ENCODE measurements at places on chromosomes 5 and 9.

DNA sequence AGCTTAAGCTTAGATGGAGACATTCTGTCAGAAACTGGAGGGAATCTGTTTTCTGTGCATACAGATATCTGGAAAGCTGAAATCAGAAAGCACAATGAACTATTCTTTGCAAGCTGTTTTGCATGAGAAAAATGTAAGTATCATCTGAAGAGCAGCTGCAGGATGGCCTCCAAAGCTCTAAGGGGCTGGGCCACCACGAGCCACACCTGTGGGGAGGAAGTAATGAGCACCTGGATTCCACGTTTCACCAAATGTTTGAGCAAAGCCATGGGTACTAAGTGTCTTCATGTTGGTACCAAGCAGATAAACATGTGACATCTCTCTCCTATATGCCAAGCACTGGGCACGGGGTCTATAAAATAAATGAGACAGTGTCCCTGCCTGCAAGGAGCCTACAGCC is 199.3 kb downstream of the TTLL11 start:
- DNase-seq, result no peak

GRCh38 chr9:38437193-38437823 is 13.1 kb upstream of the IGFBPL1 start:
- peak; percentile 46 for DNase-seq

- DNase-seq, result no peak
These were observed 77.7 kb upstream of the GNA14 start for GRCh38 chr9:77725820-77726219.

- no peak for DNase-seq
These were observed 1.8 kb upstream of the PPARGC1B start for GRCh38 chr5:149728303-149728702.

DNA sequence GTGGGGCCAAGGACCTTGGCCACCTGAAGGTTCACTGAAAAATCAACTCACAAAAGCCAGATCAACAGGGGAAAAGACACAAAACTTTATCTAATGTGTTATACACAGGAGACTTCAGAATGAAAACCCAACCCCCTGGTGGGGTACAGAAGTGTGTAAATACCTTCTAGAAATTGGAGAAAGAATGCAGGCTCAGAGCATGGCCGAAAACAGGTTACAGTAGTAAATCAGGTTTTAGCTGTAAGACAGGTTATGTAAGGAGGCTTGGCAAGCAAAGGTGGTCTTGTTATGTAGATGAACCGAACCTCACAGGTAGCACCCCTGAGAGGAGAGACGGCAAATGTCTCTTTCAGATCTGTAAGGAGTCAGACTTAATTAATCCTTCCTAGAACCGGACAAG is 10.0 kb downstream of the CEMIP2 start:
- no peak for DNase-seq

- no peak for DNase-seq
These were observed 316.8 kb downstream of the BRINP1 start for GRCh38 chr9:119052339-119053030.

GRCh38 chr5:78612227-78613150 is 36.1 kb downstream of the LHFPL2 start:
- no peak for DNase-seq

Measured in hematopoietic multipotent progenitor cell (in vitro differentiated cells).